ENCODE measurements at places on chromosomes 3 and 15.

DNA sequence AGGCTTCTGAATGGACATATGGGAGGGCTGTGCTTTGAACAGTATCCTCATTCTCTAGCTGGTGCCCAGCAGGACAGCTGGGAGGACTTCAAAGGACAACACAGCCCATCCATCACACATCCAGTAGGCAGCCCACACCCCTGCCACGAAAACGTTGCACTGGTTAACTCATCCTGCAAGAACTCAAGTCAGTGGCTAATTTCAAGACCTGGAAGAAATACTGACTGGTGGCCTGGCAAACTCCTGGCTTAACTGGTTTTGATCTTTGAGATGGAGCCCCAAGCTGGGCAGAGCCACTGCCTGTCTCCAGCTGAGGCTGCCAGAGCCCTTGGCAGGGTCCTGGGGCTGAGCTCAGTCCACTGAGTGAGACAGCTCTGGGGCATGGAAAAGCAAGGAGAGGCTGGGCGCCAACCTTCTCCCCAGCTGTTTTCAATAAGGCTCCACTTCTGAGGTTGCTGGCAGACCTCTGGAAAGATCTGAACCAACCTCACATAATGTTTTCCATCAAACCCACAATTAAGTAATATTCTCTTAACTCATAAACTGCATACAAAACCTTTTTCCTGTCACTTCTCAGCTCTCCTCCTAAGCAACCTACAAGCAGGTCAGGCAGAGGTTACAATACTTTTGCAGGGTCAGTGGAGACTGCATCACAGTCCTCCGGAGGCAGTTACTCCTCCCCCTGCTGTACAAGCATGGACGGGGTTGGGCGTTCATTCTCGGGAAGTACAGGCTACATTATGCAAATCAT is 110.3 kb downstream of the MYLK start:
- DNase-seq: peak; percentile 89

GRCh38 chr3:13884851-13885703 is 5.2 kb upstream of the WNT7A start:
- DNase-seq: no peak

GRCh38 chr3:87856126-87856525 is 202.7 kb downstream of the CGGBP1 start:
- no peak for DNase-seq

GRCh38 chr3:38332201-38332600 is 14.4 kb upstream of the XYLB start:
- no peak for DNase-seq

- DNase-seq: peak; percentile 77
Measured at GRCh38 chr15:74889390-74889882, 406 bp upstream of the MPI start.

- DNase-seq: peak; percentile 23
Measured at GRCh38 chr3:130081351-130081881, at the start of gene ALG1L2. Gene ALG1L2 (plus strand): TSS chr3:130081831. CDS start chr3:130082017, 186 bp downstream.

DNA sequence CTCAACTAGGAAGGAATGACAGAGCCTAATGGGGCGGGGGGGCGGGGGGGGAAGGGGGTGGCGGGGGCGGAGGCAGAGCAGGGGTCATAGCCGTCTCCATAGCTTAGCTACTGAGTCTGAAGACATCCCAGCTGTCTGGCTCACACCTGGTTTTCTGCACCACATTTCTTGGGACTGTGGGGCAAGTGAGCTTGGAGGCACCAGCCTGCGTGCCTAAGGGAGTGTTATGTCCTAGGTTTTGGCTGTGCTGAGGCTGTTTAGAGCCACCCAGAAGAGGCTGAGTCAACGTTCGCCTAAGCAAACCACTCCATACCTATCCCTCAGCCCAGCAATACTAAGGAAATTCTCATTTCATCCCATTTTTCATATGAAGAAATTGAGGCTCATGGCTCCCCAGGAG is 1.4 kb downstream of the IL17RD start:
- peak; percentile 37 for DNase-seq

GRCh38 chr15:73723191-73723590 is 30.0 kb downstream of the INSYN1 start:
- DNase-seq: no peak

GRCh38 chr15:29914511-29914926 is 92.3 kb upstream of the TJP1 start:
- no peak for DNase-seq

DNA sequence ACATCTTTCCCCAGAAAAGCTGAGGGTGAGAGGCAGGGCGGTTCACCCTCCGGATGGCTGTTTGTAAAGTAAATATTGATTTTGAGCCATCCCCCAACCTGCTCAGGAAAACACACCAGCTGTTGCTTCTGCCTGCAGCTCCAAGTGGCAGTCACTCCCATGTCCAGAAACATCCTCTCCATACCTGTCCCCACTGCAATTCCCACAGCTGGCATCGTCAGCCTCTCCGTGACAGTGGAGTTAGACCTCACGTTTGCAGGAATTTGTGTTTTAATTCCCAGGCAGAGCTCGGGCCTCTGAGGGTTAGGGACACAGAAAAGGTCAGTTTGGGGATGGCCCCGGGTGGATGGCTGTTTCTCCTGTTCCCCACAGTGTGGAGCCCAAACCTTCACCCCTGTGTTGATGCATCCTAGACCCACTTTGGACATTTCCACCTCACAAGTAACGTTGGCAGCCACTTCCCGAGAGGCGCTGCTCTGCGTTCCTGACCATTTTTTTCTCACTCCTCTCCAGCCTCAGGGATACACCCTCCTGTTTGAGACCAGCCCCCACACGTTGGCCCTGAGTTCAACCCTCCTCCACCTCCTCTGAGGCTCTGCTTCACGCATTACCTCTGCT is 11.8 kb upstream of the FAM174B start:
- DNase-seq: peak; percentile 40

DNA sequence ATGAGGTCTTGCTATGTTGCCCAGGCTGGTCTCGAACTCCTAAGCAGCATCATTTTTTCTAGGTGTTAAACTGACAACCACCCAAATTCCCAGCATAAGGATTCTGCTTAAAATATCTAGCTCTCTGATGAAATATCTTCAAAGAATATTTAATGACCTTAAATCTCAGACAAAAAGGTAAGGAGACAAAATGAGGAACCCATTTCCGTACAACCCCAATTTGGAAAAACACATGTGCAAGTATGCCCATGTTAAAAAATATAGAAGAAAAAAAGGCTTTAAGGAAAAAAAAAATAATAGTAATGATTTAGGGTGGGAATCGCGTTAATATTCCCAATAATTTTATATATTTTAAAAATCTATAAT is 1.4 kb upstream of the SACM1L start:
- no peak for DNase-seq

DNA sequence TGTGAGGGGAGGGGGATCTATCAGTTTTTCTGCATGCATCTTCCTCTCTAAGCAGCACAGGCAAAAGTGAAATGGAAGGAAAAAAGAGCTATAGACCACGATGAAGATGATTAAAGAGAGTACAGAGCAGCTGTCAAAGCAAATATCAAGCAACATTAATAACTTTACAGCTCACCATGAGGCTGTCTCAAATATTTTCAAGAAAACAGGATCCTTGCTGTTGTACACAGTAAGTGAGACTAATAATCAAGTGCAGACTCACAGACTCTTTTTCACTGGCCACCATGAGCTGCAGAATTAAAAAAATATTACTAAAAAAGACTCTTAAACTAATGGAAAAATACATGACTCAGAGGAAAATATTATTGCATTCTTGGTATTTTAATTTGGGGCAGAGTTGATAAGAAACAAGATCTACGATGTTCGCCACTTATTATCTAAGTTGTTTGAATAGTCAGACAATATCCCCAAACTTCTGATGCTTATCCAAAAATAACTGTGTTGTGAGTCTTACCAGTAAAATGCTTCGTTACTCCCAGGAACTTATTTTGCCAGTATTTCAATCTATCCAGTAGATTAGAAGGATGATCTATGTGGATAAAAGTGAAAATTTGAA is 817.5 kb upstream of the ALCAM start:
- no peak for DNase-seq

GRCh38 chr3:27885641-27886040 is 163.5 kb upstream of the EOMES start:
- no peak for DNase-seq

DNA sequence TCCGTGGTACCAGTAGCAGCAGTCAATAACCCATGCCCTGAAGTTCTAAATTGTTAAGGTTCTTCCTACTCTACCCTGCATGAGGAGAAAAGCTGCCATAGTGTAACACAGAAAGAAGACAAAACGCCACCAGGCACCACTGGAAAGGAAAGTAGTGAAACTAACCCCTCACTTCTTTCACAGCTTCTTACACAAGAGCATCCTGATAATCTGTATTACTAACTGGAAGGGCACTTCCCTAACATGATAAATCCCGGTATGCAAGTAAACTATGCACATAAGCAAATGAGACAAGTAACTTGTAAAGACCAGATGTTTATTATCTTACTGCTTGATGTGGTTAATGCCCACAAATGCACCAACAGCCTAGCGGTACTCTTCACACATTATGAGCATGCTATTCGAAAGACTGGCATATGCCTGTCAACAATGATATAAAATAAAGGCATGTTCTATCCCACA is 141.3 kb downstream of the ADAM10 start:
- no peak for DNase-seq

GRCh38 chr3:113620091-113620490 is 76.4 kb downstream of the USF3 start:
- no peak for DNase-seq

DNA sequence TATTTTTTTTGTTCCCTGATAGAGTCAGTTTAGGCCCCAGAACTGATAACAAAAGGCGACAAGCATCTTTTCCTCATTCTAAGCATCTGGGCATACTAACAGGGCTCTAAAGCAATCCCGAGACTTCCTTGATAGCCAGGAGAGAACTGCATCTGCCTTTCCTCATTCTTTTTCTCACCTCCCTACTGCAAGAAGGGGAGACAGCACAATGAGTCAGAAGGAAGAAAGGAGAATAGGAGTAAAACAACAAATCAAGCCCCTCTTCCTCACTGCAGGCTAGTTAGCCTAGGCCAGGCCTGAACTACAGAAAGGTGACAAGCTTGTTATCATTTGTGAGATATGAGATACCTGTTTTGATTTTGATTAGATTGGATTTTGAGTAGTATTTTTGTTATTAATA is 97.9 kb downstream of the NAALADL2 start:
- DNase-seq: no peak

GRCh38 chr3:84042399-84043106 is 916.2 kb upstream of the CADM2 start:
- DNase-seq: no peak

GRCh38 chr3:17672506-17672905 is 69.9 kb downstream of the TBC1D5 start:
- peak; percentile 38 for DNase-seq

DNA sequence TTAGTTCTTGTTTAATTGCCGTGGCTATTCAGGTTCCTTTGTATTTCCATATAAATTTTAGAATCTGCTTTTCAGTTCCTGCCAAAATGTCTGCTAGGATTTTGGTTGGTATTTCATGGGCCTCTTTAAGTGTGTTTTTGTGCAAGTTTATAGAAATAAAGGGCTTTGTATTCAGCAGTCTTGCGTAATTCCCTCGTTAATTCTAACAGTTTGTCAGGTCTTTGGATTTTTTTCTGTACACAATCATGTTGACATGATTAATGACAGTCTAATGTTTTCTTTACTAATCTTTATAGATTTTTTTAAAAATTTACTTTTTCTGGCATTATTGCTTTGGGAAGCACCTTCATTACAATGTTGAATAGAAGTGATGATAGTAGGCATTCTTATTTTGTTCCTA is 120.9 kb downstream of the NEK11 start:
- no peak for DNase-seq

GRCh38 chr3:141643391-141643790 is 94.7 kb upstream of the RNF7 start:
- no peak for DNase-seq

- DNase-seq: no peak
Measured at GRCh38 chr15:98150536-98150935, 190.0 kb downstream of the ARRDC4 start.

GRCh38 chr3:139534992-139535879 is 4.3 kb downstream of the RBP1 start:
- peak; percentile 48 for DNase-seq

- DNase-seq: no peak
Measured at GRCh38 chr15:35720019-35720418, 174.1 kb upstream of the DPH6 start.

DNA sequence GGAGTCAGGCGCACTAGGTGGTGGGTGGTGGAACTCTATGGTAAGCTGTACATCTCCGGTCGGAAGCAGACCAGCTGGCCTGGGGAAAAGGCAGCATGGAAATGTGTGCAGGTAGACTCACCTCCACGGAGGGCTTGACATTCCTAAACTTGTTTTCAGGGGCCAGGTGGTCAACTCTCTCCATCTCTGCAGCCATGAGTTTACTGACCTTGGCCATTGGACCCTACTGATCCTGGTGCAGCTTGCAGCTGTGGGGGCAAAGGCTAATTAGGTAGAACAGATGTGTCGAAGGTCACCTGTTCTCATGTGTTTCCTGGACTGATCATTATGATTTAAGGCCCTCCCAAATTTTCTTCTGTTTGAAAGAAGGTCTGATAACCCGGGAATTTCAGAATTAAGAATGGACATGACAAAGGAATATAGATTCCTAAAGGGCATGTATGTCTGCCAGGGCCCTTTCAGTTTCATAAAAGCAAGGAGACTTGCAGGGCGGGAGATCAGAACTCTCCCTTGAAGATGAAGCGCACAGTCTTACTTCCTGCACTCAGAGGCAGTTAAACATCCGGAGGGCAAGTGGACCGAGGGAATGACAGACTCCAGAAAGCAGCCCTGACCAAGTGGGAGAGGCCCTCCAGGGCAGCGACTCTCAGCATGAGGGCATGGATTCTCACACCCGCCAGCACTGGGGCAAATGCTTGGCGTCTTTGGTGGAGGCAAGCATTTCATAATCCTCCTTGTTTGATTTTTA is 56.1 kb upstream of the CMTM7 start:
- no peak for DNase-seq

DNA sequence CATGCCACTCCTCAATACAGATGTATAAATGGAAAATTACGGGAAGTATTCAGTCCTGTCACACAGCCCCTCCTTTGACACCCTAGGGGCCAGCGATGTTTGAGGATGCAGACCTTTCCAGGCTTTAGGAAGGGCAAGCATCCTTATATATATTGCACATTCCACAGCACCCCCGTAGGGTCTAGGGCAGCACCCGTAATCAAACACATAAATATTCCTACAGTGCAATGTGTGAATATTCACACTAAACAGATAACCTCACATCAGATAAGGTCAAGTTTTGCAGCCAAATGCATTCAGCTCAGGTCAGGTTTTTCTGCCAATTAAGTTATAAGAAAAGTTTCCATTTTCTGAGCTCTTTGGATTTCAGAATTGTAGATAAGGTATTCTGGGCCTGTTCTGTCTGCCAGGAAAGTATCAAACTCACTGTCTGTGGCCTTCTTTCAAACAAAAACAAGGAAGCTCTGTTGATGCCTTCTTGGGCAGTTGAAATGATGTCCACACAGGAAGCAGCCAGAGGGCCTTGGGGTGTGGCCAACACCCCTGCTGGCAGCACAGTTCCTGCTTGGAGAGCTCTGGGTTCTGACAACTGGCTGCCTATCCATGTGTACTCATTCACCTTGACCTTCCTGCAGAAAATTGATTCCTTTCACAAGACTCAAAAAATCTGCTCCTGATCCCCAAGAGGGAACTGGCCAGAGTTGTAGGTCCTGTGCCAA is 427.0 kb downstream of the NTRK3 start:
- DNase-seq: no peak
